Hematopoietic multipotent progenitor cell treated with erythropoietin and hydrocortisone succinate and interleukin-3 and kit ligand, for 4 days (in vitro differentiated cells): ENCODE measurements at places on chromosomes 6 and 20.

- peak; percentile 53 for DNase-seq
Measured at GRCh38 chr6:90197854-90198496, 98.7 kb downstream of the BACH2 start.

- DNase-seq, result no peak
Measured at GRCh38 chr6:131685266-131685780, 15.9 kb downstream of the OR2A4 start.

DNA sequence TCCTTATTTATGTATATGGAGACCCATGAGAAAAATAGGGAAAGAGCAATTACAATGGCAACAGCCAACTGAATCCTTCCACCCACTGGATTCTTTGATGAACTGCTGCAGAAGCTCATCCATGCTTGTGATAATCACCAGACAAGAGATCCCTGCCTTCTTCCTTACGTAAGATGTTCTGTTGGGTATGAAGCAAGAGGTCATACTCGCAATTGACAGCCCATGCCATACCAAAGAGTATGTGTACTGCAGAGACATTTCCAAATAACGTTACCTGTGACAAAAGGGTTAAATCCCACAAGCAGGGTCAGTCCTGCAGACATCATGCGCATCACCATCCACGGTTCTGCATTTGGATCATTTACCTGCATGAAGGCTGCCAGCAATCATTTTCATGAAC is 27.8 kb downstream of the ELOVL5 start:
- DNase-seq, result no peak

DNA sequence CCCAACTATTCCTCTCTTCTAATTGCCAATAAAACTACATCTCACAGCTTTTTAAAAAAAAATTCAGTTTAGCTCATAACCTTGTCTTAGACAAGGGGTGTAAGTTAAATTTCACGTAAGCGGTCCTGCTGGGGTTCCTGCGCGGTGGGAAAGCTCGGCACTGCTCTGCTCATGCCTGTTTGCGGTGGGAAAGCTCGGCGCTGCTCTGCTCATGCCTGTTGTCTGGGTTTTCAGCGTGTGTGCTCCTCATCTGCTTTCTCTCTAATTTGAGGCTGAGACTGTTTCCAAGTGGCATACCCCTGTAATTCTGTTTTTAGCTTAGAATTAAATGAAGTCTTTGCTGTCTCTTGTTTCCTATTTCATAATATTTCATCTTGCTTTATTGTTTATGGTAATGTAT is 18.6 kb downstream of the ARID1B start:
- DNase-seq, result no peak

DNA sequence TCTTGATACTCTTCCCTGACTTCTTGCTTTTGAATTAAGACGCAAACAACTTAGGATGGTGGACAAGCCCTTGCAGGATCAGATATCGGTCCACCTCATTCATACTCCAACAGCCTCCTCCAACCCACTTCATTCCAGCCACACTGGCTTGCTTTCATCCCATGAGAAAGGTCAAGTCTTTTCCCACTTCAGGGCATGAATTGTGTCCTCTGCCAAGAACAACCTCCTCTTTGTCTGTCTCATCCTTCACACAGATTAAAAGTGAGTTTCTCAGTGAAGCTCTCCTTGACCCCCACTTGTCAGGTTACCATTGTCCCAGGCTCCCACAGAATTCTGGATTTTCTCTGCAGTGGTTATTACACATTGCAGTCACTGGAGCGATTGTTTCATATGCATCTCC is 91.8 kb upstream of the TGM3 start:
- DNase-seq, result no peak

- DNase-seq, result peak; percentile 10
Measured at GRCh38 chr20:56187534-56188165, 60.9 kb upstream of the MC3R start.

DNA sequence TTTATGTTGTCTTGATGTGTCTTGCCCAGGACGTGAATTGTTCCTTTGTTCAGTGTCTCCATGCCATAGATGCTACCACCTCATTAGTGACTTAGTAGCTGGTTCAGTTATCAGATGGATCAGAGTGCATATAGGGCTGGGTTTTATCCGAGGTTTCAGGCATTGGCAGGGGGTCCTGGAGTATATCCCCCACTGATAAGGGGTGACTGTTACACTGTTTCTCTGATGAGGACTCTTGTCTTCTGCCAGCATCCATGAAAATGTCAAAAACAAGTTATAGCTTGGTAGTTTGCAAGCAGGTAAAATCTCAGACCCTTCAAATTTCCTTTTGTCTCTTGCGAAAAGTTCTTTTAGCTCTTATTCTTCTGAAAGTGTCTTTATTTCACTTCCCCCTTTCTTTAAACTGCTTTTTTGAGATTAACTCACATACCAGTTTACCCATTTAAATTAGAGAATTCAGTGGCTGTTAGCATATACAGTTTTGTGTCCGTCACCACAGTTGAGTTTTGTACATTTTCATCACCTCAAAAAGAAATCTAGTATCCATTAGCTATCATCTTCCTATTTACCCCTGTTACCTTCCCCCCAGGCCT is 109.2 kb downstream of the CDYL start:
- peak; percentile 24 for DNase-seq

DNA sequence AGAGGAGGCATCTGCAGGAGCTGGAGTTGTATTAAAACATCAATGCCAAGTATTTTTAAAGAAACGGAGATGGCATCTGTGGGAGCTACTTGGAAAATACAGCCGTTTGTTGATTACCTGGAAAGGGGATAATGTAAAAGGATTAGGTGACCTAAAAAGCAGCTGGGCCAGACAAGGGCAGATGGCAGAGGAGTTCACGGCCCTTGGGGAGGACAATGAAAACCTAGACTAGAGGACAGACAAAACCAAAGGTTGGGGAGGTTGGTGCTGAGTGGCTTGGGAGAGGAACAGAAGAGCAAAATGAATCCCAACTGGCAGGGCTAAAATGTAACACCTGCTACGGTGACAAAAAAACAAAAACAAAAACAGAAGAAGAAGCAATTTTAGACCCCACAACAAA is 260.5 kb upstream of the JARID2 start:
- no peak for DNase-seq
